ENCODE measurements at places on chromosomes 7 and 10.
A peak's percentile ranks its signal among the peaks of the same experiment; 100 is the strongest.

DNA sequence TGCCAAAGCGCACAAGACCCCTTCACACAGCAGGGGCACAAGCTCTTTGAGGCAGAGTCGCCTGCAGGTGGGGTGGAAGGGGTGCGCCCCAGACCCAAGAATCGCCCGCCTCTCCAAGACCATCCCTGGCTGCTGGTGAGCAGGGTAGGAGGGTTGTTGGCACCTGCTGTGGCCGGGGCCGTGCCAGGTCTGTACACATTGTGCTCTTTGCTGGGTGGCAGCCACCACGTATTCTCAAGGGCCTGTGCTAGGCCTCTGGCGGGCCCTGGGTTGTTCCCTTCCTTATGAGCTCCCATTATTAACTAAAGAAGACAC, 84.4 kb downstream of the LHPP start:
- no peak for DNase-seq

DNA sequence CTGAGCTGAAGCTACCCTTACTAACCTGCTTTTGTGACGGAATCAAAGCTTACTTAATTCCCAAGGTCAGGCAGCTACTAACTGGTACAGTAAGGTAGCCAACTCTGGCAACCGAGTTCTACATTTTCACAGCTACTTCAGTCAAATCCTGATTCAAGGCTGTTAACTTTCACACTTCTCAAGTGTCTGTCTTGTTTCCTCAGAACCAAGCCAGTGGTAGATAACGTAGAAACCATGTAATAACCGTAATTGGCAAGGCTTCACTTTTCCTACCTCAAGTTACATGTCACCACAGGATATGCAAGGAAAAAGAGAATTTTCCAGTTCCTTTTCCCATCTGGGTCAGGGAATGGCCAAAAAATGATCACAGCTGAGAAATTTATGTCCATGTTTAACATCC, 746.7 kb downstream of the NRG3 start:
- DNase-seq = no peak

DNA sequence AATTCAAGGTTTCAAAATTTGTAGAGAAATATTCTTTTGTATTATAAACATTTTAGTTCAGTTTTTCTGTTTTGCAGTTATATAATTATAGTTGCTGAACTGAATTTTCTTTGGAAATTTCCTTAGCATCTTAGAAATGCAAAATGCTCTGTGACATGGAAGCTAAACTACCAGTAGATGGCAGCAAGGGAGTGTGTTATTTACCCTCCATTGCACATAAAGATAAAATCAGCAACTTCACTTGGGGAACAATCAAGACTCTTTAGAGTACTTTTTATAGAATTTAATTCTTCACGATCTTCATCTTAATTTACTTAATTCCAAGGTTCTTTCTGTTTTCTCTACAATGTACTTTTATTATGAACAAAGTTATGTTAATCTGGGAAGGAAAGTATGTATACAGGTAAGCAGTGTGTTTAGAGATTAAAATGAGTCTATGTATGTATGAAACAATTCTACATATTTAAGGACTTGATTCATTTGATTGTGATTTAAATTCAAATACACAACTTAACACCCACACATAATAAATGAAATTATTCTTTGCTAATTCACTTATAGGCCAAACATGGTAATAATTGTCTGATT, 404.2 kb downstream of the THSD7A start:
- no peak for DNase-seq

DNA sequence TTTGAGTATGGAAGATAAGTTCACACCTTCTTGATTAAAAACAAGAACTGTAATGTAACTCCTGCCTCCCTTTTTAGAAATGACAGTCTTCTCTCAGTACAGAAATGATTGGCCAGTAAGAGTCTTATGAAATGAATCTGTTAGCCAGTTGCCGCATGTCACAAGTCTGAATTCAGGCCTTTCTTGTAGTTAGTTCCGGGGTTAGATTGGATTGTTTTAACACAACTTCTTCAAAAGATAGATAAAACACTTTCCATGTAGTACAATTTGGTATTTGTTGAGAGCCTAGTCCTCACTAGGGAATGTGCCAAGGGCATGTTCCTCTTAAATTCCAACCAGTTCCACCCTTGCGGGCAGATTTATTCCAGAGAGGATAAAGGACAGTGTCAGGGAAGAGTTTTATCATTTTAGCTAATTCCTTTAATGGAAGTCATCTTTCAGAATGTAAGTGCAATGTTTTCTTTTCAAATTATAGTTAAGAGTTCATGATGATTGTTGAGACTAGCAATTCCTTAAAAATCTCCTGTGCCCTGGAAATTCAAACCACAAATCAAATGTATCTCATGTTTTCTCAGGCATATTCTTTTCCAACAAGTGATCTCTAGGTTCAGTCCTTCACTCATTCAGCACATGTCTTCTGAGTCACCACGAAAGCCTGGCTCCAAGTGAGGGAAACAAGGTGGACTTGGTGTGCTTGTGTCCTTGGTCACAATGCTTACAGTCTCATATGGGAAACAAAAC, 4.1 kb downstream of the FHIP2A start:
- DNase-seq = no peak

DNA sequence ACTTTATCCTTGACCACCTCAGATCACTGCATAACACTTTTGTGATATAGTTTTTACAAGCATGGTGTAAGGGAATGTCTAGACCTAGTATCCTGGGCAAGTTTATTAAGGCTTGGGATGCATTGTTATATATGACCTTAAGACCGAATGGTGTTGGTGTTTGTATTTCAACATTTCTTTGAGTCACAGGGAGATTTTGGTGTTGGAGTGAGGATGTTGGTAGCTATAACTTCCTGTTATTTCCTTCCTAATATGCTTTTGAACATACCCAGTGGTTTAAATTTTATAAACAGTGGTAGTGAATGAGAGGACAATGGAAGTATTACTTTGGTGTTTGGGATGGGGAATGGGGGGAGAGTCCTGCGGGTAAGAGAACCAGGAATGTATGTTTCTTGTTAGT, 2.6 kb downstream of the EXOC4 start:
- no peak for DNase-seq

- no peak for DNase-seq
These were observed 33.7 kb upstream of the NAMPT start for GRCh38 chr7:106318482-106318881.

- DNase-seq = peak; percentile 43
These were observed at the start of gene LRRC4 for GRCh38 chr7:128030654-128031611. Gene LRRC4, minus strand, starts transcription at chr7:128031437. Its CDS starts 797 bp downstream, at chr7:128030640.

DNA sequence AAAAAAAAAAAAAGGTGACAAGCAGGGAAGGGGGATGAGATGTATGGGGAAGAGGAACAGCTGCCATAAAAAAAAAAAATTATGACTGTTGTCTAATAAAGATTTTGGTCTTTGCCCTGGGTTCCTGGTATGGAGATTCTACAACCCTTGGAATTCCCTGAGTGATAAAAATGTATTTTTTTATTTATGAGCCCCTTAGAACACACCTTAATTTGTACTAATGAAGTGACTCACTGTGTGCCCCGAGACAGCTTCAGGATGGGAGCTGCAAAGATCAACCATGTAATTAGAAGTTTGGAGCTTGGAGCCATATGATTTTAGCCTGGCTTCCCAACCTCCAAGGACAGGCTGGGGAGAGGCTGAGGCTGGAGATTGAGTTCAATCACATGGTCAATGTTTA, 69.7 kb downstream of the NHLRC2 start:
- no peak for DNase-seq

DNA sequence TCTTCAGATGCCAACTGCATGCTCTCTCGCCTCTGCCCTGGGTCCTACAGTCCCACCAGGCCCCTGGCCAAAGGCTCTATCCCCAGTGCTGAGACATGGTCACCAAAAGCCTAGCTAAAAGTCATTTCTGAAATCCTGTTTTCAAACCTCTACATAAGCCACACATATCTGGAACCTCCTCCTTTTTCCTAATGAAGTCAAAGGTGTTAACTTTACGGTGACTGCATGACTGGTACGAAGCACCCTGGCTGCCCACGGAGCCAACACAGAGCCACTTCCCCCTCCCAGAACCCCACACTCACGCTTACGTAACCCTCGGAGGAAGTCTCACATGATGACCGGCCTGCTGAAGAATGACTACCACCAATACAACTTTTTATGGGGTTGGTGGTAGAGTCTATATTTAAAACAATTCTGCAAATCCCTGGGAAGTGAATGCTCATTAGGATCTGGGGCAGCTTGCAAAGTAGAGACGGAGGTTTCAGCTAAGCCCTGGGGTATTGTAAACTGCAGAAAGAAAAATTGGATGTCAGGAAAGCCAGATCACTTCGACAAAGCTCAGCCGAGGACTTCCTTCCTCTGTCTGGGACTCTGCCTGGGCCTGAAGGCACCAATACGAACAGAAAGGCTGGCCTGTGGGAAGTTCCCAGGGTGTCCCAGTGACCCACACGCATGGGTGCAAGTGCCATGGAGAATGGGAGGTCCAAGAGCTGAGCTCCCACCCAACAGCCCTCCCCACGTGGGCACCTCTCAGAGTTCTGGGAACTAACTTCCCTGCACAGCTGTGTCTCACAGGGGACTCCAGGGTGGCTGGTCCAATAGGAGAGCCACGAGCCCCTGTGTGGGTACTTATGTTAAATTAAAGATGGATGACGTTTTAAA, 50.7 kb downstream of the PDGFA start:
- no peak for DNase-seq

Data from anterior cingulate cortex (tissue), 58 donors.